ENCODE measurements at places on chromosomes 12 and 14.
A peak's percentile ranks its signal among the peaks of the same experiment; 100 is the strongest.

DNA sequence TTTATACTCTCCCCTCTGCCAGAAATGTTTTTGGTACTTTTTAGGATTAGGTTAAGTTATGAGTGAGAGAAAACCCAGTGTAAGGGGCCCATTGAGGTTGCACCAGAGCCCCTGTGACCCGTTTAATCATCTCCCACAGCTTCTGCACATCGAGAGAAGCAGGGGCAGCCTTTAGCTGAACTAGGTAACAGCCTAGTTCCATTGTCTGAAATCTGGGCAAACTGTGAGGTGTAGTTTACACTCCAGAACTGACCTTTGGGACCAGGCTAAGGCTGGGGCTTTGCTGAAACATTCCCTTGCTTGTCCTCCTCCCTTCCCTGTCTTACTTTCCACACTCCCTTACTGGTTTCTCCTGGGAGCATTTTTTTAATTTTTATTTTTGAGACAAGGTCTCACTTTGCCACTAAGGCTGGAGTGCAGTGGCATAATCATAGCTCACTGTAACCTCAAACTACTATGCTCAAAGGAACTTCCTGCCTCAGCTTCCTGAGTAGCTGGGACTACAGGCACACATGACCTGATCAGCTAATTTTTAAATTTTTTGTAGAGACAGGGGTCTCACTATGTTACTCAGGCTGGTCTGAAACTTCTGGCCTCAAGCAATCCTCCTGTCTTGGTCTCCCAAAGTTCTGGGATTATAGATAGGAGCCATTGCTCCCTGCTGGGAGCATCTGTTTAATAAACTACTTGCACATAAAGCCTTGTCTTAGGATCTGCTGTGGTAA, 25.9 kb upstream of the DHRS2 start:
- DNase-seq, result no peak

DNA sequence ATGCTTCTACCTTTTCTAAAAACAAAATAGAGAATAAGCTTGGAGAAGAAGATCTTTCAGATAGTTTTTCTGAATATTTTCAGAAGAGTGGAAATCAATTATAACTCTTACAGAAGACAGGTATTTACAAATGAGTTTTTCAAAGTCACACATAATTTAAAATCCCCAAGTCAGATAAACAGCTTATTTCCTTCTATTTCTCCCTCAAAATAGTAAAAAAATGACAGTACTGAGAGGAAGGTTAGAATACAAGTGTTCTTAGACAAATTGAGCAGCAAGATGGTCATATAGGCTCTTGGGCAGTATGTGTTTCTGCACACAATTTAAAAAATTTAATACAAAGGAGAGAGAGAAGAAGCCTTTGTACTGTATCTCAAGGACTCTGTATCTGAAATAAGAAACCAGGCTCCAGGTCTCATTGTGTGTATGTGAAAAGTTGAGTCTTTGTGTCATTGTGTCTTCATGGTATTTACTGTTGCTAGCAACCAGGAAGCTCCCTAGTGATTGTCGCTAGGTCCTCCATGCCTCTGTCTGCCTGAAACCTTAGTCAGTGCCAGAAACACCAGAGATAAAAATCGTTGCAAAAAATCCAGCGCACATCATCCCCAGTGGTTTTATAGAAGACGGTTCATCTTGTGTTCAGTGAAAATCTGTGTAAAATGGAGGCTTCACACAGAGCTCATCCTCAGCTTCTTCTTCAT, 12.9 kb upstream of the TUBA1A start:
- peak; percentile 32 for DNase-seq

GRCh38 chr12:2607881-2608607, 186.7 kb upstream of the FKBP4 start:
- DNase-seq, result no peak

DNA sequence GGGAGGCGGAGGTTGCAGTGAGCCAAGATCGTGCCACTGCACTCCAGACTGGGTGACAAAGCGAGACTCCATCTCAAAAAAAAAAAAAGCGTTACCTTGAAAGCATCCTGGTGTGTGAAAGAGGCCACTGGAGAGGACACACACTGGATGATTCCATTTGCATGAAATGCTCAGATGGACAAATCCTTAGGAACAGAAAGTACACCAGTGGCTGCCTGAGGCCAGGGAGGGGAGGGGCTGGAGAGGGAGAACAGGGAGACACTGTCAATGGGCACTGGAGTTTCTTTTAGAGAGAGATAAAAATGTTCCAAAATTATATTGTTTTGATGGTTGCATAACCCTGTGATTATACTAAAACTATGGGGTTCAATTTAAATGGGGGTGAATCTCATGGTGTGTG, 19.7 kb downstream of the TESC start:
- DNase-seq, result no peak

DNA sequence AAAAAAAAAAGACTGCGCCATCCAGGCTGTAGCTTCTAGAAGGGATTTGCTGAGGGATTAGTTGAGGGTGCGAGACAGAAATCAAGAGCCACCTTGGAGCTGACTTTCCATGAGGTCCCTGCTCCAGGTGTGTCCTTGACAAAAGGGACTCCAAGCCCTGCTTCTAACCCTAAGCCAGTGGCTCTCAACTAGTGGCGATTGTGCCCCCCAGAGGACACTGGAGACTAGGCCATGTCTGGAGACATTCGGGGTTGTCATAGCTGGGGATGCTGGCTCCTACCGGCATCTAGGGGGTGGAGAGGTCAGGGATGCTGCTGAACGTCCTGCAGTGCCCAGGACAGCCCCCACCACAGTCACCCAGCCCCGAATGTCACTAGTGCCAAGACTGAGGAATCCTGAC, 40.6 kb downstream of the SPRING1 start:
- peak; percentile 40 for DNase-seq

DNA sequence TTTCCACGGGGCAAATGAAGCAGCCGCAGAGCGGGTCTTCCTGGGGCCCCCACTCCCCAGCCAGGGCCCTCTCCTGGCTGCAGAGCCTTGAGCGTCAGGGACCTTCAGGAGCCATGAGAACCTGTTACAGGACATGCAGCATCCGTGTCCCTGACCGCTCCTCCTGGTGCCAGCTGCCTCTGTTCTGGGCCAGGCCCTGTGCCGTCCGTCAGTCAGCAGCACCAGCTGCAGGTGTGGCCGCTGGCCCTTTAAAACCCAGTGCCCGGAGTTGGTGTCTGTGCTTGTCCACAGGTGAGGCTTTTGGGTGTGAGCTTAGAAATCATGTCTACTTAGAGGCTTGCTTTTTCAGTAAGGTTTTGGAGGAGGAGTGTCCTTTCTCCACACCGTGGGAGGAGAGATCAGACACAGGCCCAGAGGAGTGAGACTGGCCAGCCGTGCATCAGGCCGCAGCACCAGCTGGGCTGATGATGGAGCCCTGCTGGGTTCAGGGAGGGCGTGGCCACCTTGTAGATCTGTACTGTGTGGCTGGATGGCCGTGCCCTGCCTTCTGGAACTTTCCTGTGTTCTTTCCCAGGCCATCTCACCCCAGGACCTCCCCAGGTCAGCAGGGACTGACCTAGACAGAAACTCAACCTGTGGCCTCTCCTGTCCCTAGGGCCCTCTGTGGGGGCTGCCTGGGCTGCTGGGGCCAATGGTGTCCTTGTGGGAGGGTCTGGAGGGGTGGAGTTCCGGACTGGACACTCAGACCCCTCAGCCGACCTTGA, 27.1 kb downstream of the AACS start:
- DNase-seq, result no peak

Data from inflammatory macrophage (primary cell).